ENCODE measurements at places on chromosomes 4 and X. TPM values are rescaled to one million over a fixed set of nuclear protein-coding genes. Genes with fewer than 3 reads are reported as not detected.

DNA sequence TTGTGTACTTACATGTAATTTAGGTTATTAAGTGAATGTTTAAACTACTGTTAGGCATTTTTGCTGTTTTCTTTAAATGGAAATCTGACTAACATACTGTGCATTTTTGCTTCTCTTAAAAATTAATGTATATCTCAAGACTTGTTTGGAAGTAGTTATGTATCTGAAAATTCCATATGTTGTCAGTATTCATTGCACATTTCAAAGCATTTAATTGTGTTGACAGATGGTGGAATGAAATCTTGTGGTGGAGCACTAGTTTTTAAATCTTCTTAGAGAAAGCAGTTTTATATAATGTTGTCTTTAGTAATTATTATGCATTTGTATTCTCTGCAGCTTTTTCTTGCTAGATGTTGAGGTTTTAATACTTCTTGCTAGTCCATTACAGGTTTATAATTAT is 71.5 kb upstream of the MSANTD1 start:
- H3K27me3 ChIP-seq: no peaks in the 10 kb centered on the region
- no peak for DNase-seq
- no peak overlapping the region for H3K27ac ChIP-seq
- peaks cover 21% of the 10 kb centered on the region for H3K36me3 ChIP-seq
- no peak overlapping the region for H3K4me3 ChIP-seq
- H3K4me1 ChIP-seq: peaks cover 2% of the 10 kb centered on the region

The SGMS2 gene
- total RNA-seq: not detected

DNA sequence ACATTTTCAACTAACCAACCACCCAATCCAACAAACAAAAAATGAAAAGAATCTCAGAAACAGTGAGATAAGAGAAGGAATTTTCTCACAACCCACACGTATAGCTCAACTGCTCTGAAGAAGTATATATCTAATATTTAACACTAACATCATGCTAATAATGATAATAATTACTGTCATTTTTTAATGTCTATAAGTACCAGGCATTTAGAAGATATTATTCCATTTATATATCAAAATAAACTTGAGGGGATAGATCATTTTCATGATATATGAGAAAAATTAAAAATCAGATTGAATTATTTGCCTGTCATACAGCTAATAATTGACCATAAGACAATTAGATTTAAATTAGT is 4.2 kb upstream of the AFP start:
- H3K36me3 ChIP-seq: no peaks in the 10 kb centered on the region
- DNase-seq: no peak
- no peak overlapping the region for H3K27ac ChIP-seq
- no peaks in the 10 kb centered on the region for H3K4me1 ChIP-seq

DNA sequence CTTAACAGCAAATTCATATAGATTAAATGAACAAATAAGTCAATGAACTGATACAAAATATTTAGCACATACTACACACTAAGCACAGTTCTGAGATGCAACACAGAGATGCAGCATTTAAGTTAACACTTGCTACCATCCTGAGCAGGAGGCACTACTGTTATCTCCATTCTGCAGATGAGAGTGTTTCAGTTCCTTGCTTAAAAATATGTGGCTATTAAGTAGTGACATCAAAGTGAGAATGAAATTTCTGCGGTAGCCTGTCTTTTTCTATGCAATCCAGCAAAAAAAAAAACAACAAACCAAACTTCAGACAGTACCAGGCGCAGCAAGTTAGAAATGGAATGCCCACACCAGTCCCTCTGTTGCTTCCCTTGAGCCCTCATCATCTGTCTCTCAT is 90.8 kb downstream of the SHISA3 start:
- peak overlapping the region; percentile 34 for H3K27ac ChIP-seq
- no peak overlapping the region for H3K4me3 ChIP-seq
- H3K4me1 ChIP-seq: peaks cover 8% of the 10 kb centered on the region
- DNase-seq: no peak
- H3K36me3 ChIP-seq: peaks cover 15% of the 10 kb centered on the region
- H3K27me3 ChIP-seq: no peaks in the 10 kb centered on the region

The SPARCL1 gene
- not detected for total RNA-seq

DNA sequence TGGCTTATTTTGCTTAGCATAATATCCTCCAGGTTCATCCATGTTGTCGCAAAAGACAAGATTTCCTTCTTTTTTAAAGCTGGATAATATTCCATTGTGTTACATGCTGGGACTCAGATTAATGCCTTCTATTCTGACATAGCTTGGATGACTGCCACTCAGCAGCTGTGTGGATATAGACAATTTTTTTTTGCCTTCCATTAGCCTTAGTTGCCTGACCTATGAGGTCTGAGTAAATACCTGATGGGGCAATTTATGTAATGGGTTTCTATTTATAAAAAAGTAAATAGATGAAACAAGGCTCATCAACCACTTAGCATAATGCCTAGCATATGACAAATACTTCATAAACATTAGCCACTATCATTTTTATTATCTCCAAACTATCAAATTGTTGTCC is 515.4 kb downstream of the ZNF674 start:
- H3K36me3 ChIP-seq: no peaks in the 10 kb centered on the region
- no peak overlapping the region for H3K27ac ChIP-seq
- no peak for DNase-seq
- no peaks in the 10 kb centered on the region for H3K27me3 ChIP-seq
- H3K4me1 ChIP-seq: no peaks in the 10 kb centered on the region

DNA sequence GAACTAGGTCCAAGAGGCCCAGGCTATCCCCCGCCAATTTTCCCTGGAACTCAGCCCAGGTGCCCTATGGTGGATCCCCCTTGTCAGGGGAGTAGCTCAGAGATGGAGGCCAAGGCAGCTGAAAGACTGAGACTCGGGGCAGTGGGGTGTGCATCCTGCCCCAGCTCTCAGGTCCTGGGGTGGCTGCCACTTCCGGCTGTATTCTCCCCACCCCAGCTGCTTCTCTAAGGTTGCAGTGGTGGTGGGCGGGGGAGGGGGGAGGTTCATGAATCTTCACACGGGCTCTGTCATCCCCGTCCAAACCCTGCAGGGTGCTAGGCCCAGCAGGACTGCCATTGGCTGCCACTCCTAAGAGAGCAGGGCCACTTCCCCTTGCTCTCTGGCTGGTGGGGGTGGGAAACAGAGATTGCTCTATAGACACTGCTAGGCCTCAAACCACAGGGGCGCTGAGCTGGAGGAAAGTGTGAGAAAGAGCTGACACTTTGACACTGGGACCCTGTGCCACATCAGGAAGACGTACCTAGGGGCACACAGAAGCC is 1.5 kb downstream of the SASH3 start:
- H3K4me3 ChIP-seq: peak overlapping the region; percentile 96
- H3K27ac ChIP-seq: peak overlapping the region; percentile 98
- DNase-seq: peak; percentile 71

The AWAT2 gene
- not detected for total RNA-seq

GRCh38 chr4:41822325-41822724 is 73.8 kb upstream of the PHOX2B start:
- DNase-seq: no peak
- no peaks in the 10 kb centered on the region for H3K36me3 ChIP-seq
- H3K27ac ChIP-seq: no peak overlapping the region
- no peak overlapping the region for H3K4me3 ChIP-seq
- peaks cover 8% of the 10 kb centered on the region for H3K27me3 ChIP-seq
- H3K4me1 ChIP-seq: no peaks in the 10 kb centered on the region

DNA sequence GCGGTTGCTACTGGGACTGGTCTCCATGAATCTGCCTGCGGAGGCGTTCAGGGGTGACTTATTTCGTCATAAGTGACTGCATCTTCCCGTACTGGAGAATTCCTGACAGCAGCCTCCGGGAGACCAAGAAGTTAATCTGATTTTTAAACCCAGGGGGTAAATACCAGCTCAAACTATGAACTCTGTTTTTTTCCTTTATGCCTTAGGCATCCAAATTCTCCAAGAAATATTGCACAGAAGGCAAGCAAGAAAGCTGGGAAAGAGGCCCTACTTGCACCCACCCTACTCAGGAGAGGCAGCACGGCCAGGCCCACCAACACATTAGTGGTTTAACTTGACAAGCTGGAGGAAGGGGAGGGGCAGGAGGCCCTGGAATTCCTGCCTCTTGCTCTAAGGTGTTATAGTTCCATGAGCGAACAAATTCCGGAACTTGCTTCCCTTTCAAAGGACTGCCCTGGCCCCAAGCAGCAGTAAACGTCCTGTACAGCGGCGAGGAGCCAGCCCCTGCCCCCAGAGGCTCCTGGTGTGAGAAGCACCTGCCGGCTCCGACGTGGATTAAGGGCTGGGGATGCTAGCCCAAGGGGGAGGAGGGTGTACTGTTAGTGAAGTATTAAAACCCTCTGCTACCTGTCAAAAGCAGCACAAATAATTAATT is 177.2 kb downstream of the AFAP1 start:
- H3K27ac ChIP-seq: peak overlapping the region; percentile 87
- no peak for DNase-seq
- no peak overlapping the region for H3K4me3 ChIP-seq

DNA sequence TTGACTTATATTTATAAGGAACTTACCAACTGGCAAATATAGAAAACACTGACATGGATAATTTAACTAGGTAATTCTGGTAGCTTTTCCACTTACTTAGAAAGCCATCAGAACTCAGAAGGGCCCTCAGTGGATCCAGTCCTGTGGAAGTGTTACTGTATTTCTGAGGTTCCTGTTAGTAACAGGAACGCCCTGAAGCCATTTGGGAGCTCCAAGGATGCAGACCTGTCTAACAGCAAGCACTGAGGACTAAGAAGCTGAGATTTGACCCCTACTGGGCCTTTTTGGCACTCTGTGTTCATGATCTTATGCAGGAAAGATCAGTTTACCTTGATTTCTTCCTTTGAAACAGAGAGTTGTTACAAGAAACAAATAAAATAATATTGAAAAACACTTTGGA is 46.0 kb upstream of the TLL1 start:
- no peak for DNase-seq
- no peak overlapping the region for H3K27ac ChIP-seq
- H3K4me1 ChIP-seq: no peaks in the 10 kb centered on the region
- no peak overlapping the region for H3K4me3 ChIP-seq
- no peaks in the 10 kb centered on the region for H3K36me3 ChIP-seq

GRCh38 chr4:34362654-34363053 is 1881.7 kb downstream of the ARAP2 start:
- H3K4me1 ChIP-seq: no peaks in the 10 kb centered on the region
- H3K27ac ChIP-seq: no peak overlapping the region
- no peak for DNase-seq
- no peaks in the 10 kb centered on the region for H3K27me3 ChIP-seq
- no peaks in the 10 kb centered on the region for H3K36me3 ChIP-seq
- H3K4me3 ChIP-seq: no peak overlapping the region

The GLRB gene
- total RNA-seq: not detected

DNA sequence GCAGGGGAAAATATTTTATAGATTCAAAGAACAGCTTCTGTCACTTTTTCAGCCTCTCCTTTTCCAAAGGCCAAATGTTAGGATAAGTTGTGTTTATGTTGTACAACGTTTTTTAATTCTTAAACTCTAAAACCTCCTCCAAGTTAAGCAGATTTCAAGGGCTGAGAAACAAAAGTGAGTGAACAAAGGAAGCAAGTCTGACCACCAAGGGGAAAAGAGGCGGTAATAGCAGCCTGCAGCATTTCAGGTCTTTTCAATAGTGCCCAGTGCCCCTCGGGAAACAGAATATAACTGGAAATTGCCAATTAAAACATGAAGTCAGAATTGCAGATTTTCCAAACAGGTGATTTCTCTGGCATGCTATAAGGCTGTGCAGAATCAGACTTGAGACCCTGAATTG is 510.0 kb upstream of the HTR2C start:
- H3K4me1 ChIP-seq: no peaks in the 10 kb centered on the region
- no peaks in the 10 kb centered on the region for H3K27me3 ChIP-seq
- H3K36me3 ChIP-seq: no peaks in the 10 kb centered on the region
- no peak for DNase-seq

DNA sequence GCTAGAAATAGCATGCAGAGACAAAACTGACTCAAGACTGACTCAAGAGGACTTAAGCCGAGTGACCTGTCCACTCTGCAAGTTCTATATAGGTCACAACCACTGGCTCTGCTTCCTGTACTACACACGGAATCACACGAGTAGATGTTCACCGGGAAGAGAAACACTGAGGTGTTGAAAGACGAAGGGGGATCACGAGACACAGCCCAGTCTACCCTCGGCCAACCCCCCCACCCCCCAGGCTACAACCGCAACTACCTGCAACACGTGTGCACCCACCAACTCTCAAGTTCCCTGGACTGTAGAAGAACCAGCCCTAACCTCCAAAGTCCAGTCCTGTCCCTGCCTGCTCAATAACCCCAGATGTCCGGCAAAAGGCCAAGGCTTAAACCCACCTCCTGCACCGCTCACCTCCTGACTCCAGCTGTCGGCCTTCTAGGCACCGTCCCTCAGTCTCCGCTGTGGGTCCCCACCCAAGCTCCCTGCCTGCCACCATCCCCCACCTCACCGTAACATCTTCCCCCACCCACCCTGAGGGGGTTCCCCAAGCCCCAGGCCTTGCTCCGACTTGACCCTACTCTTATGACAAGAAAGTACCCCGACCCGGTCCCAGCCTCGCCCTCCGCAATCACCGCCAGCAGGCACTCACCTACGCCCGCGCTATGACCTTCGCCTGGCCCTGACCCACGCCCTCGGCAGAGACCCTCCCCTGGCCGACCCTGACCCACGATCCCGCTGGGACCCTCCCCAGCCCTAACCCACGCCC is 739 bp downstream of the GAK start:
- DNase-seq: no peak
- peak overlapping the region; percentile 96 for H3K4me3 ChIP-seq
- peaks cover 64% of the 10 kb centered on the region for H3K4me1 ChIP-seq
- no peaks in the 10 kb centered on the region for H3K27me3 ChIP-seq
- H3K27ac ChIP-seq: peak overlapping the region; percentile 97

GRCh38 chrX:147550217-147550616 is 361.5 kb upstream of the FMR1 start:
- H3K27me3 ChIP-seq: no peaks in the 10 kb centered on the region
- no peak overlapping the region for H3K4me3 ChIP-seq
- no peaks in the 10 kb centered on the region for H3K4me1 ChIP-seq
- no peak for DNase-seq
- H3K36me3 ChIP-seq: no peaks in the 10 kb centered on the region

The UGT8 gene
- 0.60 TPM for total RNA-seq

DNA sequence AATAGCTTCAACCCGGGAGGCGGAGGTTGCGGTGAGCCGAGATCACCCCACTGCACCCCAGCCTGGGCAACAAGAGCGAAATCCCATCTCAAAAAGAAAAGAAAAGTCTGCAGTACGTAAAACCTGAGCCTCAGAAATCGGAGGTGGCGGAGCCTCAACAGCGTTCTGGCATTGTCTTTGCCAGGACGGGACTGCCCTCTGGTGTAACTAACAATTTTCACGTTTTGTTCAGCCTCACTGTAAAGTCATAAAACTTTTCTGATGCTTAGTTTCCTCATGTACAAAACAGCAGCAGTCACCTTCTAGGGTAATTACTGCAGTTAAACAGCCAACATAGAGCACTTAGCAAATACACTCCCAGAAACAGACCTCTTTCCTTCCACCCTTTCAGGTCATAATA is 121.7 kb downstream of the RBM47 start:
- no peak overlapping the region for H3K27ac ChIP-seq
- no peak overlapping the region for H3K4me3 ChIP-seq
- H3K36me3 ChIP-seq: no peaks in the 10 kb centered on the region
- H3K27me3 ChIP-seq: no peaks in the 10 kb centered on the region
- peaks cover 3% of the 10 kb centered on the region for H3K4me1 ChIP-seq
- DNase-seq: peak; percentile 14

- H3K36me3 ChIP-seq: no peaks in the 10 kb centered on the region
- no peaks in the 10 kb centered on the region for H3K4me1 ChIP-seq
- no peak for DNase-seq
- H3K4me3 ChIP-seq: no peak overlapping the region
- H3K27me3 ChIP-seq: no peaks in the 10 kb centered on the region
- H3K27ac ChIP-seq: no peak overlapping the region
Measured at GRCh38 chrX:149346306-149346705, 158.8 kb downstream of the IDS start.

GRCh38 chr4:165384186-165384585 is 5.4 kb downstream of the CPE start:
- H3K36me3 ChIP-seq: no peaks in the 10 kb centered on the region
- H3K27ac ChIP-seq: no peak overlapping the region
- DNase-seq: no peak
